Dermis blood vessel endothelial cell (primary cell): ENCODE measurements at places on chromosomes 12 and 14.
A peak's percentile ranks its signal among the peaks of the same experiment; 100 is the strongest.

DNA sequence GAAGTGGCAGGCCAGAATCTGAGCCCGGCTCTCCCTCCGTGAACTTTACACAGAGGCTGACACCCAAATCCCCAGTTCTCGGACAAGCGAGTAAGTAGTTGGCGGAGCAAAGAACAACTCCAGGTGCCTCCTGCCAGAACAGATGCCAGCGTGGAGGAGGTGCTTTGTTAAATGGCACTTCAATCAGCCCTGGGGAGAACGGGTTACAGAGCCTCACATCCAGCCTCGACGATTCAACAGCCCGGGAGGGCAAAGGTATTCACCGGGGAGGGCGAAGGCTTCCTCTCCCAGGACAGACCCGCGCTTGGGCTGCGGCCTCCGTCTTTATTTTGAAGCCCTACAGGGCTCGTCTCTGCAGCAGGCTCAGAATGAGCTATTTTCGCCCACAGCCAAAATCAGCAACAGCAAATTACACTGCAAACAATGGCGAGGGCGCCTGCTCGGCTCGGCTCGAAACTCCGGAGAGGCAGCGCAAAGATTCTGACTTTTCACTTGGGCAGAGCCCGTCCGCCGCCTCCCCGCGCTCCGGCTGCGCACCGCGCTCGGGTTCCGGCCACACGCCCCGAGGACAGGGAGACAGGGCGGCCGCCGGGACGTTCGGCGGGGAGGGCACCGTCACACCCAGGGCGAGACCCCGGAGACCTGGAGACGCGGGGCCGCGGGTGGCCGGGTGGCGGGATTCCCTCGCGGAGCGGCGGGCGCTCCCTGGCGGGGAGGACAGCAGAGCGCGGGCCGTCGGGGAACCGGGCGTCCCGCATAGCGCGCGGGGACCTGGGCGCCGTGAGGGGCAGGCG lies 811 bp downstream of the TMCC3 start:
- DNase-seq, result peak; percentile 65

DNA sequence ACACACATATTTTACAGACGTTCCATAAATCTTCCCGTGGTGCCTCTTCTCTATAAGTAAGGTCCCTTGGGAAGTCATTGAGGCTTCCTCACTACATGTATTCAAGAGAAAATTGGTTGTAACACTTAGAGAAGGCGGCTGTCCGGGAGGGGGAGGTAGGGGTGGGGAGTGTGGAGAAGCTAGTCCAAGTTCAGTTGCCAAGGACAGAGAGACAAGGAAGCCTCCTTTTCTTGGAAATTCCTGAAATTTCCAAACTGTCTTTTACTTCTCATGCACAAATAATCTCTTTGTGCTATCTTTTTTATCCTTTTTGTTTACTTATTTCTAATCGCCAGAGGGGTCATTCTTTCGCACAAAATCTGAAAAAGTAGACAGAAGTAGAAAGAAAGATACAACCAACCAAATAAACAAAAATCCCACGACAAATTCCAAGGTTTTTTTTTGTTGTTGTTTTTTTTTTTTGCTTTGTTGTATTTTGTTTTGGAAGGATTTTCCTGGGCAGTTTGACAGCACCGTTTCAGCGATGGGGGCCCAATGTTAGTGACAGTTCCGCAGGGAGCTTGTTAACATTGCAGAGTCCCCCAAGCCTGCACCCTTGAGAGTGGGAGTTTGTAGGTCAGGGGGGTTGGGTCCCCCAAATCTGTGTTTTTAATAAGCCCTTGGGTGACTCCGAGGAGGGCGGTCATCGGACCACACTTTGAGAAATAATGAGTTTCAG lies 45.2 kb downstream of the MAP1LC3B2 start:
- no peak for DNase-seq

DNA sequence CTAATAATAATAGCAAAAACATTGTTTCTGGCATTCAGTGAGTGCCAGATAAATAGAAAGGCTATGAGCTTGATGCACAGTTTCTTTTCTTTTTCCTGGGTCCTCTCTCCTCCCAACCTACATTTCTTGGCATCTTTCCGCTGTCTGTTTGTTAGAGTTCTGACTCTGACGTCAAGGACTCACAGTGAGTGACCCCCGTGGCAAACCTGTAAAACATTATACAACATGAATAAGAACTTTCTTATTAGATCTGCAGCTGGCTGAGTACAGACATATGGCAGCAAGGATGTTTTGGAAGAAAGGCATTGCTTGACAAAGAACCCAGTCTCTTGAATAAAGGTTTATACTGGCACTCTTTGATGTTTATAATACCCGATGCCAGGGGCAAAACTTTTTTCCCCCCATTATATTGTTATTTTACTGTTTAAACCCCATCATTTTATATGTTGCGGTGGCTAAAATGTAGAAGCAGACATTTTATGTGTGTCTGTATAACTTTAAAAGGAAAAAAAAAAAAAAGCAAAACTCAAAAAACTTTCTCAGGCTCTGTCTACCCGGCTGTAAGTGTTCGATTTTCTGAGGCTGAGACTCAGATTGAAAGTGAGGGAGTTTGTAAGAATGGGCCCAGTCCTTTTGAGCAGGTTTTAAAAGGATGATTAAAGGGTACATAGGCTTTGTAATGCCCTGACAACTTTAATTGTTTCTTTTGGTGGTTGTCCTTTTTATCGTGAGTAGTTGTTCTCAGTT lies 159.3 kb downstream of the PDE3A start:
- no peak for DNase-seq

GRCh38 chr12:121424624-121424975 lies 24.7 kb downstream of the RNF34 start:
- no peak for DNase-seq

DNA sequence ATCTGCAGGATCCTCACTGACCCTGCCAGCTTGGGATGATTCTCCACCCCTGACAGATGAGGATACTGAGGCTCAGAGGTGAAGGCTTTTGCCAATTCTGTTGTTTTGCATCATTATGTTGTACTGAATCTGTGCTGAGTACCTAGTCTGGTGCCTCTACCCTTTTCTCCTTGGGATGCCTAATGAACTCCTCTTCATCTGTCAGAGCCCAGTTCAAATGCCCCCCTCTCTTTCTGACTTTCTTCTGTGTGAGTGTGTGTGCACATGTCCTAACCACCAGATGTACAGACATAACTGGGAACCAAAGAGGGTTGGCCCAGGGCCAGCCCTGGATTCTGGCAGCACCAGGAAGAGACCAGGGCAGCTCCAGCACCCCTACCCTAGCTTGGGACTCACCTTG lies 22.8 kb downstream of the FOXN4 start:
- DNase-seq, result no peak

GRCh38 chr12:83136411-83136810 lies 449.7 kb downstream of the TMTC2 start:
- no peak for DNase-seq

DNA sequence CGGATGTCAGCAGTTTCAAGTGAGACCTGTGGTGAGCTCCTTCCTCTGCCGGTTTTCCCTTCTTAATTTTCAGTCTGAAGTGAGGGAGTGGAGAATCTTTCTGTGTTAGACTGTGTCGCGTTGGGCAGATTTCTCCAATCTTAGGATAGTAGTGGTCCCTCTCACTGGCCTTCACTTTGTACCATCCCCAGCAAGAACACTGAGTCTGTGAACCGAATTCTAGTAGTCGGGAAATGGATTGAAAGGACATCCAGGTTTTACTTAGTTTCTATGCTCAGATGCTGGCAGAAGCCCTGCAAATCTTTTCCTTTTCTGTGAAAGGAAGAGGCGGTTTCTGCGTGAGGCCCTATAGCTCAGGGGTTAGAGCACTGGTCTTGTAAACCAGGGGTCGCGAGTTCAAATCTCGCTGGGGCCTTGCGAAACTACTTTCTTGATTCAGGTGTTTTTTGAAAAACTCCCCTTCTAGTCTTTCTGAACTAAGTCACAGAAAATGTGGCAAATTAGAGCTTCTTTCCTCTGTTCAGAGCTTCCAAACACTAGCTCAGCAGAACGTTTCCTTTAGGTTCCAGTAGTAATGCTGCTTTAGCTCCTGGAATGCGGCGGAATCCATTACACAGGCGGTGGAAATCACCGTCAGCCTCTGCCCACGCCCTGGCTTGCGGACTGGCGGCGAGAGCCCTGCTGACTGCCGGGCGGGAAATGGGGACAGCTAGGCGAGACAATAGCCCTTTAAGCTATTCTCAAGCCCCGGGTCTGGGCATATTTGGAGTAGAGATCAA lies 2.8 kb upstream of the RNASE4 start:
- DNase-seq, result peak; percentile 90

DNA sequence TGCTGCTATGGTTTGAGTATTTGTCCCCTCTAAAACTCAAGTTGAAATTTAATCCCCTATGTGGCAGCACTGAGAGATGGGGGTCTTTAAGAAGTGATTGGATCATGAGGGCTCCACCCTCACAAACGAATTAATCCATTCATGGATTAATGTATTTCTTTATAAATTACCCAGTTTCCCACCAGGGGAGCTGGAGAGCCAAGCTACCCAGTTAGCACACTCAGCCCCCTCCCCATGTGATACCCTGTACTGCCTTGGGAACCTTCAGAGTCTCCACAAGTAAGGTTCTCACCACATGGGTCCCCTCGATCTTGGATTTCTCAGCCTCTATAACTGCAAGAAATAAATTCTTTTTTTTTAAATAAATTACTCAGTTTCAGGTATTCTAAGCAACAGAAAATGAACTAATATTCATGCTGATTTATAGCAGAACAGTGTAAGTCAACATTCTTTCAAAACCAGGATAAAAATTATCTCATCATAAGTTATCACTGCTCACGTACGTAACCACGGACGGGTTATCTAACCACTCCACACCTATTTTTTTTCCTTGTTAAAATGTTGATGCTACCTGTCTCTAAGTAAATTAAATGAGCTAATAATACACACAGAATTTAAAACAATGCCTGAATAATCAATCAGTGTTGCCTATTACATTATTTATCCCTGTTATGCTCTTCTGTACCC lies 3.6 kb downstream of the NAP1L1 start:
- peak; percentile 30 for DNase-seq

GRCh38 chr12:67669217-67669933 lies 20.8 kb downstream of the DYRK2 start:
- DNase-seq, result peak; percentile 12

DNA sequence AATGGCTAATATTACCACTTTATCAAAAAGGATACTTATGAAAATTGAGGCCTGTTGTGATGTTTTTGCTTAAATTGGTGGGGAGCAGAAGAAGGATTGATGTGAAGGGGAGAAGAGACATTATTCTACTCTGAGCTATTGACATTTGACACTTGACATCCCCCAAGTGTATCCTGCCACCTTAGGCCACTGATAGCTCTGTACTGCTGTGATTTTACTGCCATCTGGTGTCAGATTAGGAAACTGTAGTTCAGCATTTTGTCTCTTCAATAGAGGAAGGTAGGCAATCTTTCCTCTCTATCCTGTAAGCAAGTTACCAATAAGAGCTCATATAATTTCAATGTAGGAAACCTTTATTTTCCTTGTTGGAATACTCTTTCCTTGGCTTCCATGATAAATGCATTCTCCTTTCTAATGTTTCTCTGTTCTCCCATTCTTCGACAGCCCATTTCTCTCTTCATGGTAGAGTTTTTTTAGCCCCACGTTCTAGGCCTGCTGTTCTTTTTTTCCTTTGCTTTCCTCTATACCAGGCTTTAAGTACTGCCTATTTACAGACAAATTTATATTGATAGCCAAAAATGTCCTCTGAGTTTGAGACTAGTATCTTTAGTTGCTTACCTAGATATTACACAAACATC lies 46.3 kb downstream of the PPHLN1 start:
- peak; percentile 70 for DNase-seq

DNA sequence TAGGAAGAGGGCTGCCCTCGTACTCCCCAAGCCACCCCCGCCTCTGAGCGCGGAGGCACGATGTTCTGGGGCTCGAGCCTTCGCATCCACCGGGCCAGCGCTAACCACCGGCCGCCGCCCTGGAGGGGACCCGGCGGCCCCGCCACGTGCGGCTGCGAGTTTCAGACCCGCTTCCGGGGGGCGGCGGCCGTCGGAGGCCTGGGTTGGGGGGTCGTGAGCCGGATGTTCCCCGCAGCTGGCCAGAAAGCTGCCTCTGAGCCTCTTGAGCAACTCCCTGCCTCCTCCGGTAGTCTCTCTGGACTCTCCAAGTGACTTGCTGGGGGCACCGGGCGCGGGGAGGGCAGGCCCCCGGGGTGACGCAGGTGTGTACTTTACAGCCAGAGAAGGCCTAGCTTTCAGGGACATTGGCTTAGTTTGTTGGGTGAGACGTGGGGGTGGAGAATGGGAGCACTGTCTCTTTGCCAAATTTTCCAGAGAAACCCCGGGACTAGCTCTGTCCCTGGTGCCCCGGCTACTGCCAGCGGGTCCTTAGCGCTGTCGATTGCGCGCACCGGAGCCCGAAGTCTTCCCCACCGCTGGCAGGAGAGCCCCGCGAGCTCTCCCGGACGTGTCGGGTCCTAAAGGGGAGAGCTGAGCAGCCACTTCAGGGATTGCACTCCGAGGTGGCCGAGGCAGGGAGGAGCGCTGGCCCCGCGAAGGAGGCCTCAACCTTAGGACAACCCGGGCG lies 15.6 kb downstream of the OTX2 start:
- no peak for DNase-seq

DNA sequence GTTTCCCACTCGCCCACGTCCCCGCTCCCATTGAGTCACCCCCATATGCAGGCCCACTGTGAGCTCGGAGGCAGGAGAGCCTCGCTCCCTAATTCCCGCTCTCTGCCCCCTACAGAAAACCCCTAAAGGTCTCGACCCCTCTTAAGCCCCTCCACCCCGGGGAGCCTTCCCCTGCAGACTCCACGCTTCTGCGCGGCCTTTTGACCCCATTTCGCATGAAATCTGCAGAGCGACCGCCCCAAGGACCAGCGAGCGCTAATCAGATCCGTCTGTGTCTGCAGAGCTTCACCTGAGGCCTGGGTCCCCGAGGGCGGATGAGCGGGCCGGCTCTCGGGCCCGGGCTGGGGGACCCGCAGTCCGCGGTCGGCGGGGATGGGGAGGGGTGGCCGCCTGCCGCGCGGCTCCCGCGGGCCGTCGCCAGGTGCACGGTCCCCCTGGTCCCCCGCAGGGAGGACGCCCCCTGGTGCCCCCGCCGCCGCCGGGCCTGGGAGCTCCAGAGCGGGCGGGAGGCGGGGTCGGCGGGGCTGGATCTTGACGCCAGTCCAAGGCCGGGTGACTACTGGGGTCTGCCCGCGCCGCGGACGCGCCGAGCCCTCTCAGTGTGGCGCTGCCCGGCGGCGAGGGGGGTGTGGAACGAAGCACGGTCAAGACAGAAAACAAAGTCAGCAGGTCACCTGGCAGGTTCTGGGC lies 10.1 kb downstream of the BMP4 start:
- DNase-seq, result peak; percentile 51

DNA sequence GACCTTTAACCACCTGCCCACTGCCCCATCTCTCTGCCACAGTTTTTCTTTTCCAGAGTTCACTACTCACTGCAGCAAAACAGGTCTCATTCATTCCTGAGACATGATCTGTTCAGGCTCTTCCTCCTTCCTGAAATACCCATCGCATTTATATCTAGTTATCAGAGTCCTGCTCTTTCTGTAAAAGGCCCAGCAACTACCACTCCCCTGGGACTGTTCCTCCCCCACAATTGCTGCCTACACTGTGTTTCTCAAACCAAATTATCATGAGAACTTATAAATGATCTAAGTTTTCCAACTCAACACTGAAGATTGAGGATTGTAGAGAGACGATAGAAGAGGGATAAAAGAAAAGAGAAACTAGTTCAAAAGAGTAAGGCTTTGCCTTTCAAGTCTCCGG lies 40.8 kb upstream of the EPS8 start:
- DNase-seq, result no peak
